ENCODE measurements at places on chromosomes 4 and X.
A peak's percentile ranks its signal among the peaks of the same experiment; 100 is the strongest.

GRCh38 chrX:7117587-7117986, 29.9 kb upstream of the STS start:
- no peak for DNase-seq

GRCh38 chr4:81666491-81666890, 194.8 kb upstream of the RASGEF1B start:
- no peak for DNase-seq

- no peak for DNase-seq
Measured at GRCh38 chr4:45409536-45409935, 683.2 kb upstream of the GNPDA2 start.

DNA sequence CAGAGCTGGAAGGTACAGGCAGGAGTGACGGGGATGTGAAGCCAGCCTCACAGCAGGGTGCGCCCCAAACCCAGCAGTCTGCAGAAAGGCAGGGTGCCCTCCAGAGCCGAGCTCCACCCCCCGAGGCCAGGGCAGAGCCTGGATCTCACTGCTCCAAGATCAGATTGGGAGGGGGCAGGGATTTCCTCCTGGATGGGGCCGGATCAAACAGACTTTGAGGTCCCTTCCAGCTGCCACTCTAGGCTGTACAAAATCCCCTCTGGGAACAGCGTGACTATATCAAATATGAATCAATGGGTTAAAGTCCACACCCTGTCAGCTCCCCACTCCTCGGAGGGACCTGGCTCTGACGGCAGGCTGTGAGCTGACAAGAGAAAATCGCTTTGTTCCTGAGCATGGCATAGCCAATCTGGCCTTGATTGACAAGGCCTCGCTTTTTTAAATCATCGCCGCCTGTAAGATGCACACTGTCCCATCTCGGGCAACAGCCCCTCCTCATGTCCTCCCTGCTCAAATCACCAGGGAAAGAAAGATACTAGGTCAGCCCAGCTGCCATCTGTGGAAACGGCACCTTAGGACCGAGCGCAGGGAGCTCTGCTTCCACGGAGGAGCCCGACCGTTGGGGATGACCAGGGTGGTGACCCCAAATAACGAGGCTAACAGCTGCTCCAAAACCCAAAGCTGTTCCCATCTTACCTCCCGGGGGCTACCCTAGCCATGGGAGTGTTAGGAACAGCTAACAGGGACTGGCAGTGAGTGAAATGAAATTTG, 39.9 kb downstream of the PSAPL1 start:
- no peak for DNase-seq

GRCh38 chr4:158930639-158930972, 161.8 kb downstream of the FNIP2 start:
- DNase-seq: no peak

DNA sequence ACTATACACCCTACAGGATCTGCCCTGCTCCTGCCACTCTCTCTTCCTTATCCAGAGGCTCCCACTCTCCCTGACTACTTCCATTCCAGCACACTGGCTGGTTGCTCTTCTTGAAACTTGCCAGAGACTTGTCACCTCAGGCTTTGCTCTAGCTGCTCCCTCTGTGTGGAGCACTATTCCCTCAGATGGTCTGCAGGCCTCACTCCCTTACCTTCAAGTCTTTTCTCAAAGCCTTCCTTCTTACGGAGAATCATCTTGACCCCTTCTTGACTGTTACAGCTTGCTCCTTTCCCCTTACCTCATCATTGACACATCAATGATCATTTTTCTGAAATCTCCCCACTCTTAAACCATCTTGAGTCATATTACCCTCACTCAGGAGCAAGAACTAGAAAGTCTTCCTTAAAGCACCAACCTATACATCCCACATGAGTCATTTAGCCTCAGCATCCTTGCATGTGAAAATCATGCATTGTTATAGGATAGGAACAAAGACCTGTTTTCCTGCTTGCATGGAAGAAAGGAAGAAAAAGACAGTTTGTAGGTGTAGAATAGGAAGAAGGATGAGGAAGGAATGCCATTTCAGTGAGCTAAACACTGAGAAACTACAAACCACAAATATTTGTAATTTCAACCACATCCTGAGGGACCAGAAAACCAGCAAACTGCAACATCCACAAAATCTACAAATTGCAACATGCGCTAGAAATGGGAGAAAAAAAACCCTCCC, 55.7 kb downstream of the ANTXR2 start:
- peak; percentile 88 for DNase-seq

DNA sequence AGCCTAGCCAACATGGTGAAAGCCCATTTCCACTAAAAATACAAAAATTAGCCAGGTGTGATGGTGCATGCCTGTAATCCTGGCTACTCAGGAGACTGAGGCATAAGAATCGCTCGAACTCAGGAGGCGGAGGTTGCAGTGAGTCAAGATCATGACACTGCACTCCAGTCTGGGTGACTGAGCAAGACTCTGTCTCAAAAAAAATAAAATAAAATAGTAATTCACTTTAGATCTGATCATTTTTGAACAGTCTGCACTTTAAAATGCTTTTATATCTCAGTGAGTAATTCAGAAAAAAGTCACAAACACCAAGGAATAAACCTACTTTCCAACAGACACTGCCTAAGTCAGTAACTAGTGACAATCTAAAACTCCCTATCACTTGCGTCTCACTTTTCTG, 25.6 kb upstream of the CORIN start:
- no peak for DNase-seq

DNA sequence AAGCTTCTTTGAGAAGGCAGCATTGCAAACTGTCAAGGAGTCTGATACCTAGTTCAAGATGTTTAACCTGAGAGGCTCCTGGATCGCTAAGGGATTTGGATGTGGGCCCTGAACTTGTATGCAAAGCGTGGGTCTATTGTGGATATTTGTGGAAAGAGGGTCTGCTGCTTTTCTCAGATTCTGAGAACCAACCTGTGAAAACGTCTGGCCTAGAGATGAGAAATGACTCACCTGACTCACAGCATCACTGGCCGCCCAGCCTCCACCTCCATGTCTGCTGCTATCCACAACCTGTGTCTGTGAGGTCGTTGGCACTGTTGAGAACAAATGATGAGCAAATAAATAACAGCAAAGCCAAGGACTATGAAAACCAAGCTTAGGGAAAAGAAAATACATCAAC, 33.3 kb upstream of the PROM1 start:
- no peak for DNase-seq

GRCh38 chrX:6718766-6719165, 183.8 kb upstream of the VCX3A start:
- DNase-seq: no peak

DNA sequence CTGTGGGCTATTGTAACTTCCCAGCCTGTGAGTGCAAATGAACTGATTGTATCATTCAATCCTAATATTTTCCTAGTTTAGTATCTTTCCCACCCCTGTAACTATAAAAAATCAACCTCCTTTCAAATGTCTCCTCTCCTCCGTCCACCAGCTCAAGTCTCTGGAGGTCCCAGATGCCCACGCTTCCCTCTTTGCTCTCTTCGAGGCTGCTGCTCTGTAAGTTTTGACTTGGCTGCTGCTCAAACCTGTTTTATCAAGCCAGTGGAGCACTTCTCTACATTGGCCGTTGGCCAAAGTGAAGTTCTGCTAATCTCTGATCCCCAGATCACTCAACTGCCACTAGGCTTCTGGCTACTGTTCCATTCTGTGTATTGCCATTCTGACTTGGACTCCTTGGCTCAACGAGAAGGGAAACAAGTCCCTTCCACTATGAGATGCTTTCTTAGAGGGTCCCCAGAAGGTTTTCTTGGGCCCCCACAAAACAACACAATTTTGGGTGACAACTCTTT, 60.7 kb upstream of the RAPGEF2 start:
- DNase-seq: no peak

GRCh38 chrX:34886011-34886410, 56.6 kb upstream of the FAM47B start:
- DNase-seq: peak; percentile 25

GRCh38 chr4:56226579-56226978, 160.7 kb downstream of the AASDH start:
- DNase-seq: no peak

- peak; percentile 84 for DNase-seq
Measured at GRCh38 chr4:80305466-80305865, 30.1 kb upstream of the CFAP299 start.

- peak; percentile 26 for DNase-seq
Measured at GRCh38 chr4:79597266-79597665, 189.2 kb upstream of the GK2 start.

GRCh38 chr4:72295966-72296557, 264.3 kb downstream of the NPFFR2 start:
- DNase-seq: peak; percentile 69

DNA sequence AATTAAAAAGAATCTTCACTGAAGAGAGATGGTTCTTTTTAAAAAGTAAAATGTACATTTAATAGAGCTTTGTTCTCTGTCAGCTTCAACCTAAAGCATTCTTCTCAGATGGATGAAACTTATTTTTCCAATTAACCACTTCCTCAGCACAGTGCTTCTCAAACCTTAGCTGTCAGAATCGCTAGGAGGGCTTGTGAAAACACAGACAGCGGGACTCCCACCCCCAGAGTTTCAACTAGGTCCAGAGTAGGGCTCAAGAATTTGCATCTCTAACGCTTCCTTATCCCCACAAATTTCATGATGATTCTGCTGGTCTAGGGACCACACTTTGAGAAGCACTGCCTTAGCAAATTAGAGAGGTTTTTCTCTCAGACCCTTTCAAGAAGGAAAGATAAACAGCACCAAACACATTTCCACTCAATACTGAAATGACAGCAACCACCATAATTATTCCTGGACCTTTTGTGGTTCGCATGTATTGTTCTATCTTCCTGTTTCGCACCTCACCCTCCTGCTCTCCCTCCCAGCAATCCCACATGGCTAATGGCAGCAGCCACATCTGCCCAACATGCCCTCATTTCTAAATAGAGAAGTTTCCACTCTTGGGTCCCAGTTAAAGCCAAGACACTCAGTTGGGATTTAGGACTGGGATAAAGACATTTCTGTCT, 73.2 kb downstream of the ZNF827 start:
- DNase-seq: no peak

GRCh38 chrX:10574663-10575062, 45.7 kb downstream of the MID1 start:
- DNase-seq: peak; percentile 42

GRCh38 chrX:50075630-50076339, 125.0 kb downstream of the AKAP4 start:
- DNase-seq: no peak

GRCh38 chrX:2351321-2351720, 149.5 kb downstream of the DHRSX start:
- peak; percentile 86 for DNase-seq

DNA sequence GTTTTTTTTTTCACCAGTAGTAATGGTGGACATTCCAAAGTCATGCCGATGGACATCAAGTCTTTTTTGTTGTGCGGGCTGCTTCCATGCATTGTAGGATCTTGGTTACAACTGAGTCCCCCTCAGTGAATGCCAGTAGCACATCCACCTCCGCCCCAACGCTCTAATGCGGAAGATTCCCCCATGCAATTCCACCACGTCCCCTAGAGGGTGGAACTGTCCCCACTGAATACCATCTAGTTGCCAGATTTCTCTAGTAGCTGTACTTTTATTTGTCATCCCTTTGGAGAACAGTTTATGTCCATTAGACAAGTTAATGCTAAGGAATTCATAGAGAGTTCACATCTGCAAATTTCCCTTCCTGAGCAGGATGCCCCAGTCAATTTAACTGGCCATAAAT, 6.7 kb downstream of the SHISA3 start:
- DNase-seq: no peak

- DNase-seq: no peak
Measured at GRCh38 chrX:1788300-1788911, 173.5 kb downstream of the ASMT start.
